ENCODE measurements at places on chromosomes 13 and 19.
A peak's percentile ranks its signal among the peaks of the same experiment; 100 is the strongest.

DNA sequence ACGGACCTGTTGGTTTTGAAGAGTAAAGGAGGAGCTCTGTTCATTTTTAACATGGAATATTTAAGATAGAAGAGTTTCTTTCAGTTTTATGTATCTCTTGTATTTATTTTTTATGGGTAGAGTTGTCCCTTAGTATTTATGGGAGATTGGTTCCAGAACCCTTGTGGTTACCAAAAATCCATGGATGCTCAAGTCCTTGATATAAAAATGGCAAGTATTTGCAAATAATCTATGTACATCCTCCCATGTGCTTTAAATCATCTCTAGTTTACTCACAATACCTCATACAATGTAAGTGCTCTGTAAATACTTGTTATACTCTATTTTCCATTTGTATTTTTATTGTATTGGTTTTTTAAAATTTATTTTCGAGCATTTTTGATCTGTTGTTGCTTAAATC, 63.1 kb downstream of the TM9SF2 start:
- H3K4me3 ChIP-seq = no peak overlapping the region
- H3K36me3 ChIP-seq = peaks cover 31% of the 10 kb centered on the region

DNA sequence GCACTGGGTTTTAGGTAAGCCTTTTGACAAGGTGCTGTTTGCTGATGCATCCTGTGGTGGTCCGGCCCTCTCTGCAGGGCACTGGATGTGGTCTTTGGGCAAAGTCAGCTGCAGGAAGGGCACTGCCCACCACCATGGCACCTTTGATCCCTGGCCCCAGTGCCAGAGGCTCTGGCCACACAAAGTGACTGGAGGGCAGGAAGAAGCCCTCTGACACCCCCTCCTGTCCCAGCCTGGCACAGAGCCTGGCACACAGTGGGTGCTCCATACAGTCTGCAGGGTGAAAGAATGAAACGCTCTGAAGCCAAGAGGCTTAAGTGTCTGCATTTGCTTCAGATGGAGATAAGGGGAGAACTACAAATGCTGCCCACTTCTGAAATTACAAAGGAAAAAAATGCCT, 47.6 kb upstream of the CNMD start:
- H3K4me1 ChIP-seq = peaks cover 52% of the 10 kb centered on the region
- no peaks in the 10 kb centered on the region for H3K36me3 ChIP-seq
- H3K27me3 ChIP-seq = no peaks in the 10 kb centered on the region
- no peak overlapping the region for H3K27ac ChIP-seq
- H3K4me3 ChIP-seq = no peak overlapping the region

- no peaks in the 10 kb centered on the region for H3K36me3 ChIP-seq
- H3K4me1 ChIP-seq = no peaks in the 10 kb centered on the region
- no peak overlapping the region for H3K4me3 ChIP-seq
- no peak overlapping the region for H3K27ac ChIP-seq
- H3K27me3 ChIP-seq = peaks cover 8% of the 10 kb centered on the region
Measured at GRCh38 chr13:101869553-101869952, 417.1 kb downstream of the ITGBL1 start.

DNA sequence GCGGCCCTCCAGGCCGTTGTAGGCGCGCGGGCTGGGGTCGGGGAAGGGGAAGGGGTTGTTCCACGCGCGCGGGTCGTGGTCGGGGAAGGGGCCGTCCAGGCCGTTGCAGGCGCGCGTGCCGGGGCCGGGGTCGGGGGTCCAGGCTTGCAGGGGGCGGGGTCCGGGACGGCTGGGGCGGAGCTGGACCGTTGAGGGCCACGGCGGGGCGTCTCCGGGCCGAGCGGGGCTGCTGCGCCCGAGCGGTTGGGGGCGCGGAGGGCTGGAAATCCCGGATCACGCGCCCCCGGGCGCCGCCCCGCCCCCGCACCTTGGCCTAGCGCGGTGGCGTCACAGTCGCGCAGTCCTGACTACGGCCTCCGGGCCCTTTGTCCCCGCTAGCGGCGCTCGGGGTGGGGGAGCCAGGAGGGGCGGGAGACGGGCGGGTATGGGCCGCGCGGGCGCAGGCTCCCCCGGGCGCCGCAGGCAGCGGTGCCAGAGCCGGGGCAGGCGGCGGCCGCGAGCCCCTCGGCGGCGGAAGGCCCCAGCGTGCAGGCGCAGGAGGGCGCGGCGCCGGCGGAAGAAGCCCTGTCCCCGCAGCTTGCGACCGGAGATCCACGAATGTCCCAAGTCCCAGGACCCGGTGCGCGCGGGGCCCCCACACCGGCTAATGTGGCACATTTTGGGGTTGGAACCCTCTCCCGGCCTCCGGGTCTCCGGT, 665 bp downstream of the GPX4 start:
- no peaks in the 10 kb centered on the region for H3K36me3 ChIP-seq
- peaks cover 14% of the 10 kb centered on the region for H3K4me1 ChIP-seq
- DNase-seq = peak; percentile 64
- H3K4me3 ChIP-seq = peak overlapping the region; percentile 84
- H3K27me3 ChIP-seq = no peaks in the 10 kb centered on the region
- peak overlapping the region; percentile 27 for H3K27ac ChIP-seq

- H3K4me1 ChIP-seq = no peaks in the 10 kb centered on the region
- H3K27ac ChIP-seq = no peak overlapping the region
- peaks cover 2% of the 10 kb centered on the region for H3K27me3 ChIP-seq
- H3K4me3 ChIP-seq = no peak overlapping the region
- H3K36me3 ChIP-seq = no peaks in the 10 kb centered on the region
Measured at GRCh38 chr19:32294871-32295438, 50.5 kb upstream of the ZNF507 start.

DNA sequence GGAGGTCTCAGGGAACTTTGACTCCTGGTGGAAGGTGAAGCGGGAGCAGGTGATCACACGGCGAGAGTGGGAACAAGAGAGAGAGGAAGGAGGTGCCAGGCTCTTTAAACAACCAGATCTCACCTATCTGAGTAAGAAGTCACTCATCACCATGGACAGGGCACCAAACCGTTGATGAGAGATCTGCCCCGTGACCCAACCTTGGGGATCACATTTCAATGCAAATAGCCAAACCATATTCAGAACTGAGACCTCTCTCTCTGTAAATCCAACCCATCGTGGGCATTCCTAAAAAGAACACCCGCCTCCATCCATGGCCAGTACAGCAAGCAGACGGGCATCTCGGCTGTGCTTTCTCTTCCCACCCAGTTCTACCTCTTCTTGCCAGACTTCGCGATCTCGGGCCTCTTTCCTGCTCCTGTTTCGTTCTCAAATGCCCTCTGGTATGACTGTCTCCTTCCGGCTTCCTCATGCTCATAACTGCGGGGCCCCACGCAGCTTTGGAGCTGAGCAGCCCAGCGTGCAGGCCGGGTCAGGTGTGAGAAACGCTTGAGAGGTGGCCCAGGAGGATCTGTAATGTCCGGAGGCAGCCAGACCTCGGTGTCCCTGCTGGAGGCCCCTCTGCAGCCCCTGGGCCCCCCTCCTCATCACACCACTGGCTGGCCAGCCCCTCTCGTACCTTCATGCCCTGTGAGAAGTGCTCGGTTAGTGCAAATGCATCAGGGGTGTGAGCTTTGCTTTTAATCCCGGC, 97.0 kb upstream of the GPR183 start:
- peaks cover 8% of the 10 kb centered on the region for H3K27me3 ChIP-seq
- no peak overlapping the region for H3K27ac ChIP-seq

- no peak overlapping the region for H3K27ac ChIP-seq
- H3K4me3 ChIP-seq = no peak overlapping the region
- no peaks in the 10 kb centered on the region for H3K27me3 ChIP-seq
- no peak for DNase-seq
Measured at GRCh38 chr13:85419611-85420010, 379.6 kb downstream of the SLITRK6 start.

DNA sequence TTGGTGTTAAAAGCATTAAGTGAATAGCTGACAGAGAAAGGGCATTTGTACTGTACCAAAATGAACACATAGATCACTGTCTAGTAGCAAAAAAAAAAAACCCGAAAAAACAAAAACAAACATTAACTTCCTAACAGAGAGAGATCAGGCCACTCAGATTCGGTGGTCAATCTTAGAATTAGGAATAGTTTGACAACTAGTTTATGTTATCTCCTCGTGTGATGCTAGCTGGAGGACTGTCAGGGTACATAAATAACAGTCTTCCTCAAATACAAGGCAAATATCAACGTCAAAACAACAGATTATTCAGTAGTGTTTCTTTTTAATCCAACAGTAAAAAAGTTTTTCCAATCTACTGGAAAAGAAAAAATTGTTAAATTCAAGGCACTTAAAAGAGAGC, 1.7 kb downstream of the ZMYM5 start:
- peaks cover 14% of the 10 kb centered on the region for H3K36me3 ChIP-seq
- peak overlapping the region; percentile 98 for H3K4me3 ChIP-seq
- no peak for DNase-seq
- H3K27ac ChIP-seq = peak overlapping the region; percentile 99
- H3K27me3 ChIP-seq = no peaks in the 10 kb centered on the region

All from neural crest cell (in vitro differentiated cells).